Tracheal epithelial cell (primary cell): ENCODE measurements at places on chromosomes 3 and 15. TPM values are rescaled to one million over a fixed set of nuclear protein-coding genes. Genes with fewer than 3 reads are reported as not detected.

Gene CATSPER2
- 0.85 and 3.6 TPM in 2 replicates for total RNA-seq

Gene AMOTL2
- 61.8 and 114 TPM in 2 replicates for total RNA-seq

Gene MKRN3
- total RNA-seq: 0.24 TPM in 1 of 2 replicates, not detected in the other

Gene SLC15A2
- 0.96 and 6.2 TPM in 2 replicates for total RNA-seq

Gene GRM2
- under 0.01 TPM in 1 of 2 replicates, not detected in the other for total RNA-seq

Gene VWA5B2
- total RNA-seq: not detected in 2 replicates

Gene PHC3
- total RNA-seq: 14.9 and 22.8 TPM in 2 replicates

Gene FSIP1
- total RNA-seq: 9.4 and 14.5 TPM in 2 replicates

Gene TMEM45A
- 5.5 and 18.8 TPM in 2 replicates for total RNA-seq

Gene CYP1A2
- total RNA-seq: not detected in 2 replicates
